ENCODE measurements at places on chromosomes 12 and 14.

DNA sequence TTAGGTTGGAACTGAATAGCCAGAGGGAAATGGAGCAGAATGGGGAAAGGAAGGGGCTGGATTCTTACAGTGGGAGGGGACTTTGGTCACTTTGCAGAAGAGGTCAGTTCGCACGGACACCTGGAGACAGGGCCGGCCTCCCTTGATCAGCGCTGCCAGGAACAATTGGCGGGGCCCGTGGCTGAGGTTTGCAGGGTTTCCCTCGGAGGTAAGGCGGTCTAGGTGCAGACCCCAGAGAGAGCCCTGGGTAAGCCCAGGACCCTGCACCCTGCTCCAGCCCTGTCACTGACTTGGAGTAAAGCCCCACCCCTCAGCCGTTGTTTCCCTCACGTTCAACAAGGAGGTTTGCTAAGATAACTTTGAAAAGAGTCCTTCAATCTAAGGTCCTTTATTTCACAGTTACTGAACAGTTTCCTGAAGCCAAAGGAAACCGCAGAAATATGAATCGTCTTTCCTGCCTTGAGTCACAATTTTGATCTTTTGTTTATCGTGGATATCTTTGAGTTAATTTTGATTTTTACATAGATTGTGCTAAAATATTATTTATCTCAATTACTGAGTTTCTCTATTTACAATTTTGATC lies 231.4 kb upstream of the RTL1 start:
- DNase-seq: no peak

- DNase-seq: no peak
These were observed 3.1 kb upstream of the GLTP start for GRCh38 chr12:109883461-109883860.

GRCh38 chr12:89267404-89267803 lies 84.9 kb downstream of the DUSP6 start:
- no peak for DNase-seq

DNA sequence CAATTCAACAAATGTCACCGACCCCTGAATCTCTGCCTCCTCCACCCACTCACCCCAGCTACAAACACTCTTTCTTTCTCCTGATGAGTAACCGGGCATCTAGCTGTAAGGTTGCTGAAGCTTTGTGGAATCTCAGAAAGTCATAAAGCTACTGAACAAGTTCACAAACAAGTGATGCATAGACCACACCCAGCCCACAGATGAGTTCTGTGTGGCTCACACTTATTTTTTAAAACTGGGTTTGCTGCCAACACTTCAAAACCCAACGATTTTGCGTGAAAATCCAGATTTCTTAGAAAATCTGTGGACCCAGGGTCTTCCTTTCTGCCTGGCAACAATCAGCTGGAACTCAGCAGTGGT lies 96.1 kb downstream of the APAF1 start:
- DNase-seq: no peak

GRCh38 chr14:65840118-65840751 lies 427.7 kb downstream of the FUT8 start:
- DNase-seq: no peak

GRCh38 chr14:38129705-38130104 lies 78.0 kb upstream of the SSTR1 start:
- no peak for DNase-seq

GRCh38 chr12:13200841-13201240 lies 4.3 kb downstream of the EMP1 start:
- no peak for DNase-seq

- no peak for DNase-seq
These were observed 781.4 kb downstream of the NRXN3 start for GRCh38 chr14:78951602-78952001.

DNA sequence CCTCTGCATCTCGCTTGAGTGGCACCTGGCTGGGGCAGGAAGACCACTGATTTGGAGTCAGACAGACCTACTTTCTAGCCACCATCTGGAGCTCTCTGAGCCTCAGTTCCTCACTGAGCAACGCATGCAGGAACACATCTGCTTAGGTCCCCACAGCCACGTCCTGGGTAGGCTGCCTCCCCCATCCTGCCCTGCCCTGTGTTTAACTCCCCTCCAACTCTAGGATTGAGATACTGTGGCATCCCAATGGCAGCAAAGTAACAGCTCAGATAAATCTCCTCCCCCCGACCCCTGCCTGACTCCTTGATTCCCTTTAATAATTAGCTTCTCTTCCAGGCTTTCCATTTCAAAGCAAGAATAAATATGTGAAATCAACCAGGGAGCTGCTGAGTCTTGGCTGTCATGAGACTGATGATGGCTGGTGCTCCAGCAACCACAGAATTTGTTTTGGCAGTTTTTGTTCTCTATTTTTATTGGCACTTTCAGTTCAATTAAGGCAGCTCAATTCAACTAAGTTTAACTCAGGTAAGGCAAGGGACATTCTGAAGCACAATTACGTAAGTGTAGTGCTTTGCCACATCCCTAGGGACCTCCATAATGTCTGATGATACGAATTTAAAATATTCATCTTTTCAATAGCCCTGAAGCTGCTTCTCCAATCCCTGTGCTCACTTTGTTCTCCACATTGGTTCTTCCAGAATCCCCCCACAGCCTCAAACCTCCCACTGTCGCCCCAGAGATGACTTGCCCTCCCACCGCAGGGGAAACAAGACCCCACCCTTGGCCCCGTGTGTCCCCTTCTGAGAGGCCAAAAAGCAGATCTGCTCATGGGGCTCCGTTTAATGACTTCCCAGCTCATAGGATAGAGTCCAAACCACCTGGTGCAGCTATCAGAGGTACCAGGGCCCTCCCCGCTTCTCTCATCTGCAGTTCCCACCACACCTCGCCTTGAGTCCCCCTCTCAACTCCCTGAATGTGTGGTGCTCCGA lies 58.2 kb downstream of the ESR2 start:
- DNase-seq: no peak

- DNase-seq: no peak
These were observed 206.0 kb upstream of the DIO3 start for GRCh38 chr14:101355284-101355683.

GRCh38 chr12:13973996-13974395 lies 7.4 kb downstream of the GRIN2B start:
- DNase-seq: no peak

DNA sequence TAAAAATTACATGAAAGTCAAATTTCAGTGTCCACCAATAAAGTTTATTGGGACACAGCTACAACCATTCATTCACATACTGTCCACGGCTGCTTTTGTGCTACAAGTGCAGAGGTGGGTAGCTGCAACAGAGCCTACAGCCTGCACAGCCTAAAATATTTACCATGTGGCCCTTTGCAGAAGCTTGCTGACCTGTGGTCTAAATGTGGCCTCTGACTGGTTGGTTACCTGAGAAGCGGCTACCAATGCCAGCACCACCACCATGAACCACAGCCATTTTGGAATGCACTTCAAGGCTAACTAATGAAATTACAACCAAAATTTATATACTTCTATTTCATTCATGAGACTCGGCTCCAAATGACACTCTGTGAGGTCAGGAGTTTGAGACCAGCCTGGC lies 58.6 kb downstream of the NT5DC3 start:
- DNase-seq: no peak

GRCh38 chr12:27619308-27619707 lies 76.9 kb upstream of the REP15 start:
- no peak for DNase-seq

GRCh38 chr12:4117386-4118016 lies 156.1 kb upstream of the CCND2 start:
- DNase-seq: no peak

DNA sequence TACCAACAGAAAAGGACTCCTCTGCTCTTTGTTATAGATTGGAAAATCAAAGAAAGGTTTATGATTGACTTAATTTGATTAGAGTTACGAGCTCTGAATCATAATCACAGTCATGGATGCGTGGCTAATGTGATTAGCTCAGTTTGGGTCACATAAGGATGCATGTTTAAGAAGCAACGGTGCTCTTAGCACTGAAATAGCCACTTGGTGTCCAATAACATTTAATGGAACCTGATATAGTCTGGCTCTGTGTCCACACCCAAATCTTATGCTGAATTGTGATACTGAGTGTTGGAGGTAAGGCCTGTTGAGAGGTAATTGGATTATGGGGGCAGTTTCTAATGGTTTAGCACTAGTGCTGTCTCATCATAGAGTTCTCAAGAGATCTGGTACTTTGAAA lies 501.6 kb downstream of the SLC6A15 start:
- no peak for DNase-seq

GRCh38 chr12:127257366-127257935 lies 1009.5 kb upstream of the TMEM132C start:
- DNase-seq: no peak

DNA sequence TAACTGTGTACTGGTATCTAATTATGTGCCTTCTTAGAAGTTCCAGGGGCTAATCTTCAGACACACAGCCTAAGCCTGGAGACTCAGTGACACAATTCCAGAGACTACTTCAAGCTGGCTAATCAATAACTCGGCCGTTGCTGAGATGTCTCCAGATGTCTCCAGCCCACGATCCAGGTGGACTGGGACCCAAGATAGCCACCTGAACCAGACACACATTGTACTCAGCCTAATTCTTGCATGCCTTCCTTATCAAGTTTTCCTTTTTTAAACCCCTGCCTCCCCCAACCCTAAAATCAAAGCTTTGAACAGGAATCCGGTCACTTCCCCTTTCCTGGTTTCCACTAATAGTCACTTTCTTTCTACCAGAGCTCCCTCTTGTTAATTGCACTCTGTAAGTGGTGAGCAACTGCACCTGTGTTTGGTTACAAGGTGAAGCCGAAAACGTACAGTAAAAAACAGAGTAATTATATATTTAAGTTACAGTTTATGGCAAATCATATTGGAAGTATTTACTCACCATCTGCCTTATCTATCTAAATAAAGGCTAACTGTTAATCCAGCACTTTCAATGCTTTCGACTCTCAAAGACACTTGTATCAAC lies 39.8 kb upstream of the PTGDR start:
- DNase-seq: no peak
